Uterine smooth muscle cell (primary cell): ENCODE measurements at places on chromosomes 16 and 17. TPM values are rescaled to one million over a fixed set of nuclear protein-coding genes. Genes with fewer than 3 reads are reported as not detected.

Gene NRN1L
- not detected in 2 replicates for total RNA-seq

Gene CDYL2
- total RNA-seq: 9.9 and 10.3 TPM in 2 replicates

Gene TM4SF5
- not detected in 2 replicates for total RNA-seq

Gene ABCA10
- total RNA-seq: 0.44 and 1.00 TPM in 2 replicates

Gene ACD
- 13.0 and 19.8 TPM in 2 replicates for total RNA-seq
